ENCODE measurements at places on chromosomes 2 and 18. TPM values are rescaled to one million over a fixed set of nuclear protein-coding genes. Genes with fewer than 3 reads are reported as not detected.
A peak's percentile ranks its signal among the peaks of the same experiment; 100 is the strongest.

- DNase-seq = no peak
These were observed 33.8 kb upstream of the ACYP2 start for GRCh38 chr2:54081574-54081973.

GRCh38 chr2:224594840-224595239 is 9.7 kb upstream of the CUL3 start:
- DNase-seq = no peak

- peak; percentile 15 for DNase-seq
These were observed 7.4 kb downstream of the CTDSP1 start for GRCh38 chr2:218406949-218407618.

- DNase-seq = no peak
These were observed 315.3 kb downstream of the CYP26B1 start for GRCh38 chr2:71832388-71832787.

BMP10 gene
- not detected for total RNA-seq

Data from SK-MEL-5 (cell line).